Naive B cell (primary cell): ENCODE measurements at places on chromosomes 2 and 18. TPM values are rescaled to one million over a fixed set of nuclear protein-coding genes. Genes with fewer than 3 reads are reported as not detected.

The FAM168B gene
- polyA plus RNA-seq, result 12.4 TPM

The SCG2 gene
- not detected for polyA plus RNA-seq

The IL36G gene
- not detected for polyA plus RNA-seq

The TP53I3 gene
- 1.2 TPM for polyA plus RNA-seq
